Endothelial cell of umbilical vein (primary cell): ENCODE measurements at places on chromosomes 6 and 20.

DNA sequence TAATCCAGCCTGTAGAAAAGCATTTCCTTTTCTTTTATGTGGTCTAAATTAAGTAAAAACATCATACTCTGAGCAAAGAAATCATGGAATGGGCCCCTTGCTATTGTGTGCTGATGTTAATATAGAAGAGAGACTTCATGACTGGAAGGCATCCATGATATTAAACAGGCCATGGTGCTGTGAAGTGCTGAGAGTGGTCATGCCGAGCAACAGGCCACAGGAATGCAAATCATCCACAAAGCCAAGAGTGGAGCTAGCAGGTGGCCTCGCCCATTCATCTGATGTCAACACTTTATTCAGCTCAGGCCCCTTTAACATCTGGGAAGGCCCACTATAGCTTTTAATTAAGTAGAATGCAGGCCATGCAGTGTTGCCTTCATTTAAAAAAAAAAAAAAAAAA, 115.2 kb upstream of the HMGCLL1 start:
- no peak for DNase-seq

- no peak for DNase-seq
These were observed 30.7 kb downstream of the FGD2 start for GRCh38 chr6:37036146-37036545.

DNA sequence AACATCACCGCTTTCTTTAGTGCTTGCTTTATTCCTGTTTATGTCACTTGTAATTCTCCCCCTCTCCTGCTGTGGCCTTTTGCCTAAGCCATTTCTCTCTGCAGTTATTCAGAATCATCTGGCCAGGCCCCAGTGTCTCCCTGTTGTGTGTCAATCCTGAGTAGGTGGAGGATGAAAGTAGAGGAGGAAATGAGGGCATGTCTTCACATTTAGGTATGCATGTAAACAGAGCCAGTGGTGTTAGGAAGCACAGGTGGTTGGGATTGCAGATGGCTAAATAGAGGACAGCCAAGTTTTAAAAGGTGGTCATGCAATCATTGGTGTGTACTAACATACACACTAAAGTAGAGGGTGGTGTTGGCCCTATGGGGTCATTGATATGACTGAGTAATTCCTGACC, 5.2 kb downstream of the PRSS35 start:
- DNase-seq: no peak

DNA sequence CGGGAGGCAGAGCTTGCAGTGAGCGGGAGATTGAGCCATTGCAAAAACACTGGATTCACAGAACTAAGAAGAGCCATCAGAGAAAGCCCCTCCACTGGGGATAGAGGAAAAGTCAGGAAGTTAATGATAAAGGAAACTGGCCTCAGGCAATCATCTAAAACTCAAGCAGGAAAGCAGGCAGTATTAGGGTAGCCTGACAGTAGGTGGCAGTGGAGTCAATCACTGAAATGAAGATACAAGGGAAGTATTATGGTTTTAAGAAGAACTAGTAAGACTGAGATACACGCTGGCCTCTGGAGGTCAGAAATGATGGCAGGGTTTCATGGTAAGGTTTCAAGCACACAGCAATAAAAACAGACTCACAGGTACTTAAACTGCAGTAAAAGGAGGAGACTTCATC, 578.3 kb downstream of the HACE1 start:
- no peak for DNase-seq

DNA sequence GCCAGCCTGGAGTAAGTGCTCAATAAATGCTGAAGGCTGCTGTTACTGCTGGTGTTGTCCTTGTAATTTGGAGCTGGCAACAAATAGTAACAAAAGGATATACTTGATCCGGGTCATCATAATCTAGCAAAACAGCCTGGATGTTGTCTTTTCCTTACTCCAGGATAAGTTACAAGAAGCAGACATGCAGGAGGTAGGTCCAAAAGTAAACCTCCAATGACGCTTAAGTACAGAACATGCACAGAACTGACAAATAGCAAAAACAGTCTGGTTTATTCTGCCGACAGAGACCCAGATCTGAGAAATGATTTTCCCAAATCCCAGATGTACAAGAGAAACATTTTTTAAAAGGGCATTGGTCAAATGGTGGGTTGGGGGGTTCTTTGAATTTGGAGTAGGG, 93.0 kb upstream of the KCNK16 start:
- no peak for DNase-seq

DNA sequence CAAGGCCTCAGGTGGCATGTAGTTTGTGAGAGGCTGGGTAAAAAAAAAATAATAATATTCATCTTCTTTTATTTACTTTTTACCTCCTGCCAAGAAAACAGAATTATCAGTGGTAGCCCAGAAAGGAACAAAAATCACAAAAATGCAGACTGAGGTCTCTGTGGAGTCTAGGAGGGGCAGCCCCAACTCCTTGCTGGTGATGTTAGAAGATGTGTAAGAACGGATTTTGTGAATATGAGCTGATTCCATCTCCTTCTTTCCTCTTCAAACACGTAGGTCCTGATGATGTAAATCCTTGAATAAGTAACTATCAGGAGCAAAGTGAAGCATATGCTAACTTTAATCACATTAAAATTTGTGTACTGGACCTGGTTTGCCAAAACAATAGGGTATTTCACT, 226.8 kb downstream of the EYA4 start:
- no peak for DNase-seq
